ENCODE measurements at places on chromosomes 6 and 20.
A peak's percentile ranks its signal among the peaks of the same experiment; 100 is the strongest.

- DNase-seq = peak; percentile 72
These were observed 94.5 kb downstream of the HTR1B start for GRCh38 chr6:77368660-77369313.

DNA sequence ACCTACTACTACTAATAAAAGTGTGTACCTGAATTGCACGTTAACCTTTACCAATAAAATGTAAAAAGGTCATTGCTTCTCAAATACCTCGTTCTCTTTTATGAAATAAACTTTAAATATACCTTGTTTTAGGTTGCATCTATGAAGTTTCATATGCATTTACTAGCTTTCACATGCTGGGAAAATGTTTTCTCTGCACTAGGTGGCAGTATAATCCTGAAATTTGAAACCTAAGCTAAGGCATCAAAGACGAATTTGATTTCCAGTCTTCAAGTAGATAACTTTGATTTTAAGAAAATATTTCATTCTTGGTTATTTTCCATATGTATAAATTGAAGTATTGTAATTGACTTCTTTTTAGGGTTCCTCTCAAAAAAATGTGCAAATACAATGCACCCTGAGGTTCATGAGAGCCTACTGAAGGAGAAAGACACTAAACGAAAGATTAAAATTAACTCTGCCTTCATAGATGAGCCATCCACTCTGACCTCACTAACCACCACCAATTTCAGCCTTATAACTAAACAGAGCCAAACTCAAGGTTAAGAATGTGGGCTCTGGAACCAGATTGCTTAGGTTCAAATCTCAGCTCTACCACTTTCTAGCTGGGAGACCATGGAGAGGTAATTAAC, 7.3 kb upstream of the COL9A1 start:
- DNase-seq = peak; percentile 75

- DNase-seq = no peak
These were observed 82.8 kb upstream of the E2F3 start for GRCh38 chr6:20318851-20319387.

DNA sequence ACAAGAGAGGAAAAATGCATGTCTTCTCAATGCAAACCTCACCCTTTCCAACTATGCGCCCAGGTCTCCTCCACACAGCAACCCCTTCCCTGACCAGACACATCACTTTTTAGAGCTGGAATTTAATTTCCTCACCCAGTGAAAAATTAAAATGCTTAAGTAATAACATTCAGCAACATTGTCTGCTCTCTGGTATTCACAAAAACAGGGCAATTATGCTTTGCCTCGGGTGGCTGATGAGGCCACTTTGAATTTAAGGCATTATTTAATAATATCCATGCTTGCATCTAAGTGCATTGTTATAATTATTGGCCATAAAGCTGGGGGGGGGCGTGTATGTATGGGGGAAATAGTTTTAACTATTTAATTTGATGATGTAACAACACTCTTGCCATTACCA, 777.8 kb upstream of the NRSN1 start:
- DNase-seq = no peak

GRCh38 chr20:48102931-48103660, 317.8 kb upstream of the SULF2 start:
- no peak for DNase-seq

DNA sequence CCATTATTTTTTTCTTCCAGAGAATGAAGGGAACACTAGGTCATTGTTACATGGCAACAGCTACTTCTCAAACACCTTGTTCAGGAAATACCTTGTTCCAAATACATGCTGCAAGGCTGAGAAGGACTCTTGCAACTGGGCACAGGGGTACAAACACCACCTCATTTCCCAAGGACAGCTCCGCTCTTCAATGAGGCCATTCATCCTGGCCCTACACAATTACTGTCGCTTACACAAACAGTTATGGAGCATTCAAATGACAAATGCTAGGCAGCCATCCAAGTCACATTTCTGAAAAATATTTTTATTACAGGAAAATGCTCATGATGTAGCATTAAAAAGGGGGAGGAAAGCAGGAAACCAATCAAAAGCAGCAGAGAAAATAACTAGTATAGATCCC, 611.9 kb downstream of the DHX35 start:
- DNase-seq = no peak

GRCh38 chr20:38751360-38751976, 3.2 kb downstream of the ACTR5 start:
- peak; percentile 71 for DNase-seq

DNA sequence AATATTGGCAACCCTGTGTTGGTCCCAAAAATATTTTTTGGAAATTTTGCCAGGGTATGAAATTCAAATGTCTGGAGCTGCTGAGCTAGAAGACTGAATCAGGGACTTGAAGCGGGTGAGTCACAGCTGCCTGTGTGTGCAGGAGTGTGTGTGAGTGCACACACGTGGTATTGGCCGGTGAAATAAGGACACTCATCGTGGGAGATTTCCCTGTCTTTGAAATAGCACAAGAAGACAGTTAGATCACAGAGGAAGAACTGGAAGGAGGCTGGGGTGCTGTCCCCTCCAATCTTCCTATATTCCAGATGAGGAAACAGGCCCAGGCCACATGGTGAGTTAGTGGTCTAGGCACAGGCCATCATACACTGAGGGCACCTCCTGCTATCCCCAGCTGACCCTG, 123.8 kb upstream of the MLN start:
- DNase-seq = no peak

GRCh38 chr20:22339946-22340345, 244.4 kb downstream of the FOXA2 start:
- DNase-seq = peak; percentile 5

DNA sequence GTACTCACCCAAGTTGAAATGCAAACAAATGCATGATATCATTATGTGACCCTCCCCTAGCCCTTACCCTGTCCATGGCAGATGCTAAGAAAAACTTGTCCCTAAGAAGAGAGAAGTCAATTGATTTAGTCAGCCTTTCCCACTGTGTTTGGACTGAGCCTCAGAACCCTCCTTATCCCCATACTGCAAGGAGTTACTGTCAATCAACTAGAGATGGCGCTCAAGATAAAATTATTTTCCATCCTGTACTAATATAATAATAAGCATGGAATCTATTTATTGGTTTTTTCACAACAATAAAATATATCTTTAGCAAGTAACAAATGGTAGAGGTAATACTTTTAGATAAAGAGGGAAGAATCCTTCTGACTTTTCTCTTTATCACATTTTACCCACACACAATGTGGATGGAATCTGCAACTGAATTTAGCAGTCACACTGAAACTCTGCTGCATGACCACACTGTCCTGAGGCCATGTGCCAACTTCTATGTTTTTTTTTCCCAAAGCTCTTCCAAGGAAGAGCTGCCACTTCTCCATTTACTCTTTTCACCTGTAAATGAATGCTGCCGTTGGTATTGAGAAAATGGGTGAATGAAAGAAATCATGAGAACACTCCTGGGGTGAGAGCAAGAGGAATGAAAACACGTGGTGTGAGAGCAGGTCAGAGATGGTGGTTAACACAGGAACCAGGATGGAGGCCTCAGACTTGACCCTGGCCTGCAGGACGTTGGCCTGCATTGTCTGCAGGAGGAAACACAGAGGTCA, 10.5 kb downstream of the NT5E start:
- DNase-seq = no peak

DNA sequence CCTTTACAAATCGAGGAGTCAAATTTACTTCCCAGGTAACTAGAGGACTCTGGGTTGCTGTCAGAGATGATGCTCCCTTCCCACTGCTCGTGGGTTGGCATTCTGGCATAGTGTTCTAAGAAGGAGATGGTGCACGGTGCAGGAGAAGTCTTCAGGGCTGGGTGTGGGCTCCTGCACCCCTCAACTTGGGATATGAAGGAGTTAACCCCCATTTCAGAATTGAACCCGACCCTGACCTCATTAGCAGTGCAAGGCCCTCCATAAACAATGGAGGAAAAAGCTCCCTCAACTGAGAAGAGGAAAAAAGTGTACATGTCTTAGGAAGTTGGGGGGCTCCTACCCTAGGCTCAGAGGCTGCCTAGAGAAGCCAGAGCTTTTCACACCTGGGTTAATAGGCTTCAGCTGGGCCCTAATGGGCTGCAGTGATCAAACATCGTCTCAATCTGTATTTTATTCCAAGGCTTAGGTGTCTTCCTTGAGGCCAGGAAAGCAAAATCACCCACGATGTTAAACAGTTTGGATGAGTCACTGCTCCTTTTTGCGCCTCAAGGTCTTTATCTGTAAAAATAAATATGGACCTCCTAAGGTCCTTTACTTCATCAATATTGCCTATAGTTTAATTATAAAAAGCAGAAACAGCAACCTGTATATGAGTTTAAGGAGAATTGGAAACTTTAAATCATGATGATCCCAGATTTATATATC, 29.4 kb downstream of the TFAP2B start:
- no peak for DNase-seq

DNA sequence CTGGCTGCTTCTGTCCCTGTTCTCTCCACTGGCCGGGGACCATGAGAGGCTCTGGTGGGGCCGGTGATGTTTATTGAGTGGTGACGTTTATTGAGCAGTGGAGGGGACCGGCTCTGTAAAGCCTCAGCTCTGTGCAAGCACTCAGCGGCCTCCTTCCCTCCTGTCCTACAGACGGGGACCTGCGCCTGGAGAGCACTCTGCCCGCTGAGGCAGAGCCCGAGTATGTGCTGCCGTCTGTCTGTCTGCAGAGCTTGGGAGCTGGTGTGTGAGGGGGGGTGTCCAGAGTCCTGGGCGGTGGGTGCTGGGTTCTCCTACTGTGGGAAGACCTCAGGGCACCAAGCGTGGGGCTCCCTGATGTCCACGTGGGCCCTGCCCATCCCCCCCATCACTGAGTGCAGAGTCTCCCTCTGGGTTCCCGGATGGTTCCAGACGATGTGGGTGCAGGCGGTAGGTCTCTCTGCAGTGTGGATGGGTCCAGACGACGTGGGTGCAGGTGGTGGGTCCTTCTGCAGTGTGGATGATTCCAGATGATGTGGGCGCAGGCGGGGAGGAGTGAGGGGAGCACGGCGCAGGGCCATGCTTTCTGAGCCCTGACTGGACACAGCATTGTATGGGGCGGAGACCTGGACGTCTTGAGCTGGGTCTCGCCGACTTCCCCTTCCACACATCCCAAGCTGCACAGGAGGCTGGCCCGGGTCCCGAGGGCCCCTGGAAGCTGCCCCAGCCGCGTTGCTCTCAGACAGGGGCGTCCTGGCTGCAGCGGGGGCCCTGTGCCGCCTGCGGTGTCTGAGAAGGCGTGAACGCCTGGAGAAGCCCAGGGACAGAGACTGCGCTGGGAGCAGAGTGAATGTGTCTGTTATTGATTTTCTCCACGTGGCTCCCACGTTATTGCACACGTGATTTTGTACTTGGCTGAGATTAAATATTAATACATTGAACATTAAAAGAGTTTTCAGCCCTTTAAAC, 14.9 kb upstream of the BHLHE23 start:
- no peak for DNase-seq

DNA sequence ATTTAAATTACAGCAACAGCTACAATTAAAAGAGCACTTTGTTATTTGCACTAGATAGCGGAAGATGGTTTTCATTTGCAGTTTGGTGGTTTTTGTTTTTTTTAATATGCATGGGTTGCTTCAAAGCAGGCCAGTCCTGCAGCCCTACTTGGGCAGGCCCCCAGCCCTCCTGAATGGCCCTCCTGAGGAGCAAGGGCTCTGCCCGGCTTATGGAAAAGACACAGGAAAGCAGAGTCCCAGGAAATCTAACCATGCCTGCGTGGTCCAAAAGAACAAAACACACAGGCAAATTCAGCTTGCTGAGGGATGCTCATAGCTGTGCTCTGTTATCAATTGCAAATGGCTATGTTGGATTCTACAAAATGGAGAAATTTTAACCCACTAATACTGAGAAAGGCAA, 371.1 kb upstream of the ARID1B start:
- no peak for DNase-seq

DNA sequence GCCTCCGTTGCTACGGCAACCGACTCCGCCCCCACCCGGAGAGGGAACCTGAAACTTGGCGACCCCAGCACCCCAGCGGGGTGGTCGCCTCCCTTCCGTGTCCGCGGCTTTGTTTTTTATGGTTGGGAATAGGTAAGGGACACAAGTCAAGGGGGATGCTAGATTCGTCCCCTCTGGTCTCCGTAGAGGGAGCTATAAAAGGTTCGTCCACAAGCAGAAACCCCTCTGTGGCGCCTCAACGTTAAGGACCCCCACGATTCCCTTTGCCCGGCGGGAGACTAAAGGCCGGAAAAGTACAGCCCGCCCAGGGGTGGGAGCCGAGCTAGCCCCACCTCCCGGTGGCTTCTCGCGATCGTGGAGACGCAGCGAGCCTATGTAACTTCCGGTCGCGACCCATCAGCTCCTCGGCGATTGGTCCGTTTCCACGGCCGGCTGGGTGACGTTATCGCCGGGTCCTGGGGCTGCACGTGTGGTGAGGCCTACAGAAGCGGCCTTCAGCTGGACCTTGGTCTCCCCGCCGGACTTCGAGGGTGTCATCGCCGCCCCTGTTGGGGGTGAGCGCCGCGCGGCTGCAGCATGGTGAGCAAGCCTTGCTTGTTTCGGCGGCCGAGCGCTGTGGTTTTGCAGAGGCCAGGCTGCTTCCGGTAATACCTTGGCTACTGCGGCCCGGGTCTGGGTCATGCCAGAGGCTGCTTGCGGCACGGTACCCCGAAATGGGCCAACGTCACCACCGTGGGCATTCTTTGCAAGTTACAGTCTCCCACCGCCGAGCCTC, at the start of gene LTV1:
Gene LTV1, plus strand, starts transcription at position 437 of the 775 bp plus-strand sequence. Its CDS starts 140 bp downstream, at position 577.
- DNase-seq = peak; percentile 99

DNA sequence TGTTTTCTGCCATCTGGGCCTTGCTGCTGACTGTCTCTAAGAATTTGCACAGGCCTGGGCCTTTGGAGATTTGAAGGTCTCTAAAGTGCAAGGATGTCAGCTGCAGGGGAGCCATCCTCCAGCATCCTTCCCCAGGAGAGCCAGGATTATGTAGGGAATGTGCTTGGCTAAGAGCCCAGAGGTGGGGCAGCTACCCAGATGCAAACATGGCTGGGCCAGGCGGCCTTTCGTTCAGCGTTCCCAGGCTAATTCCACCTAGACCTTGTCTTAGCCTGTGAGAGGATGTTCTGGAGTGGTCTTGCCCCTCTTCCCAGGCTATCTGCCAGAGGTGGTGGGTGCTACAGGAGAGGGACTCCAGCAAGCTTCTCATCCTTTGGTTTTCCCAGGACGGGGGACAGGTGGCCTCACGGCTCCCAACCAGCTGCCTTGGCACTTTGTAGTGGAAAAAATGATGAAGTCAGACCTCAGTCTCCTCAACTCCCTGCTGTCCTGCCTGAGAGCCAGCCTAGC, 7.7 kb upstream of the PTGIS start:
- no peak for DNase-seq

GRCh38 chr6:100346203-100346602, 118.5 kb downstream of the SIM1 start:
- DNase-seq = no peak

- peak; percentile 21 for DNase-seq
These were observed 9.7 kb downstream of the HLA-DOB start for GRCh38 chr6:32807020-32807580.

DNA sequence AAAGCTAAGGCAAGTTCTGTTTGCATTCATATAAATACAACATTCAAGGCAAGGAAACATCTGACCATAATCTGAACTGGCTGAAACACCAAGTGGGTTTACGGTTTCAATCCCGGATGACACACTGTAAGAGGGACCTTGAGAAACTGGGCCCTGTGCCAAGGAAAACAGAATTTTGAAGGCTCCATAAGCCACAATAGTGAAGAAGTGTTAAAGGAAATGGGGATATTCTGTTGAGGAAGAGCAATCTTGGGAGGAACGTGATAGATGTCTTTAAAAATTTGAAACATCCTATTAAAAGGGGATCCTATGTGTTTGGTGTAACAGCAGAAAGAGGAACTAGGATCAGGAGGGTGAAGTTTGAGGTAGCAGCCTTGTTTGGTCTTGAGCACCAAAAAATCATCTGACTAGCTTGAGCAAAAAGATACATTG, 82.4 kb upstream of the TAB2 start:
- DNase-seq = peak; percentile 74

All from hematopoietic multipotent progenitor cell treated with erythropoietin and hydrocortisone succinate and interleukin-3 and kit ligand, for 4 days (in vitro differentiated cells).